ENCODE measurements at places on chromosomes 13 and 19.

DNA sequence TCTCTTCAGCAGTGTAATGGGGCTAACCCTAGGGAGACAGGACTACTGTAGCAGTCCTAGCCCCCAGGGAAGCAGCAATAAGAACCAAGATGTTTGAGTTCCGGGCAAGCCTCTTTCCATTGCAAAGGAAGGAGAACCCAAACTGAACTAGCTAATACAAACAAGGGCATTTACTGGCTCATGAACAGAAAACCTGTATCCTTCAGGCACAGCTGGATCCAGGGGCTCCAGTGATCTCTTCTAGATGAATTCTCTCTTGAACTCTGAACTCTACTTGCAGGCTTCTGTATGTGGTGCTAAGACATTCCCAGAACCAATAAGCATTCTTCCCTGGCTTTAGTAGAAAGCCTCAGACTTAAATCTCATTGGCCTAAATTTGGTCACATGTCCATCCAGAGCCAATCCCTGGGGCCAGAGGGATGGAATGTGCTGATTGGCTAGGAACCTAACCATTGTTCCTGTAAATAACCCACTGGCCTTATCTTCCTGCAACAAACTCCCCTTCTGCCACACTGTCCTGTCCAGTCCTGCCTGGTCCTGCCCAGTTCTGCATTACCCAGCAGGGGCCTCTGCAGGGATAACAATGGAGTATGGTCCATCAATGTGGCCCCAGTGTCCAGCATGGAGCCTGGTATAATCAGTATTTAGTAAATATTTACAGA, 3.9 kb upstream of the PODNL1 start:
- no peak for DNase-seq

GRCh38 chr19:10575011-10575716, 6.4 kb upstream of the CDKN2D start:
- no peak for DNase-seq

GRCh38 chr13:30333616-30334015, 26.3 kb upstream of the KATNAL1 start:
- no peak for DNase-seq

- no peak for DNase-seq
These were observed 34.1 kb downstream of the ELL start for GRCh38 chr19:18487576-18488402.

Data from left forelimb (tissue), 1 donor.